ENCODE measurements at places on chromosomes 6 and 20.

- DNase-seq = no peak
These were observed 6.6 kb upstream of the KIF13A start for GRCh38 chr6:17994019-17994418.

GRCh38 chr20:58432186-58432954 lies 43.3 kb downstream of the VAPB start:
- no peak for DNase-seq

- DNase-seq = no peak
These were observed 926 bp downstream of the PEX3 start for GRCh38 chr6:143451531-143451930.

- no peak for DNase-seq
These were observed 37.9 kb downstream of the PRDM1 start for GRCh38 chr6:106124015-106124414.

GRCh38 chr6:144756469-144756868 lies 471.3 kb downstream of the UTRN start:
- DNase-seq = no peak

DNA sequence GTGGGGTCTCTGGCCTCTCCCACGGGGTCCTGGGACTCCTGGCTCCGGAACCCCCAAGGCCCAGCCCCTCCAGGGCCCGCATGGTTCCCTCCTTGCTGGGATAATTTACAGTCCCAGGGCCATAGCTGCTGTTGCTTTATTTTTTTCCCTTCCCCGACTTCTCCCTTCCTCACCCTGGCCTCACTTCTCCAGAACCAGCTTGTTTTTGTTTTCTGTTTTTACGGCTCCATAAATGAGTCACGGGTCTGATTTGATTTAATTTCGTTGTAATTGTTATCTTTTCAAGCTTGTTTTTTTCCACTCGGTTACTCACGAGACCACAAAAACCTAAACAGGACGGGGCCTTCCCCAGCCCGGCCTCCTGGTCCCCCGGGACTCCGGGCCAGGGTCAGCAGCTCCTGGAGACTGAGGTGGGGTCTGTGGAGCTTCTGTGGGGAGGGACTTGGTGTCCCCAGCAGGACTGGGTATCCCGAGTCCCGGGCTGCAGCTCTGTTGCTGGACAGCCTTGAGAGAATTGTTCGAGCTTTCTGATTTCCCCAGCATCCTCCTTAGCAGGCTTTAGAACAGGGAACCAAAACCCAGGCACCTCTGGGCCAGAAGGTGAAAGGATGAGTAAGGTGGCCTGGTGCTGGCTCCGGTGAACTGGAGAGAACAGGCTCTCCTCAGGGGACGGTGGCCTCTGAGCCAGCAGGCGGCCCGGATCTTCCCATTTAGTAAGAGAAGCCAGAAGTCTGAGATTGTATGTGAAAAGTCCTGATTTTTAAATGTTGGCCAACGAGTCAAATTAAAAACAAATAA lies 94.9 kb downstream of the CEBPB start:
- DNase-seq = no peak

- DNase-seq = no peak
These were observed 72.8 kb upstream of the SPTLC3 start for GRCh38 chr20:12936020-12936419.

GRCh38 chr20:12180107-12180661 lies 262.5 kb downstream of the BTBD3 start:
- DNase-seq = no peak

- no peak for DNase-seq
These were observed 146.3 kb downstream of the MANEA start for GRCh38 chr6:95723638-95724037.

GRCh38 chr6:91088515-91088914 lies 501.6 kb upstream of the MAP3K7 start:
- no peak for DNase-seq

- no peak for DNase-seq
These were observed 124.8 kb downstream of the MAP3K7 start for GRCh38 chr6:90462102-90462501.

GRCh38 chr6:99579781-99580180 lies 11.3 kb upstream of the CCNC start:
- no peak for DNase-seq

- no peak for DNase-seq
These were observed 166.4 kb upstream of the ZNF217 start for GRCh38 chr20:53760025-53760441.

DNA sequence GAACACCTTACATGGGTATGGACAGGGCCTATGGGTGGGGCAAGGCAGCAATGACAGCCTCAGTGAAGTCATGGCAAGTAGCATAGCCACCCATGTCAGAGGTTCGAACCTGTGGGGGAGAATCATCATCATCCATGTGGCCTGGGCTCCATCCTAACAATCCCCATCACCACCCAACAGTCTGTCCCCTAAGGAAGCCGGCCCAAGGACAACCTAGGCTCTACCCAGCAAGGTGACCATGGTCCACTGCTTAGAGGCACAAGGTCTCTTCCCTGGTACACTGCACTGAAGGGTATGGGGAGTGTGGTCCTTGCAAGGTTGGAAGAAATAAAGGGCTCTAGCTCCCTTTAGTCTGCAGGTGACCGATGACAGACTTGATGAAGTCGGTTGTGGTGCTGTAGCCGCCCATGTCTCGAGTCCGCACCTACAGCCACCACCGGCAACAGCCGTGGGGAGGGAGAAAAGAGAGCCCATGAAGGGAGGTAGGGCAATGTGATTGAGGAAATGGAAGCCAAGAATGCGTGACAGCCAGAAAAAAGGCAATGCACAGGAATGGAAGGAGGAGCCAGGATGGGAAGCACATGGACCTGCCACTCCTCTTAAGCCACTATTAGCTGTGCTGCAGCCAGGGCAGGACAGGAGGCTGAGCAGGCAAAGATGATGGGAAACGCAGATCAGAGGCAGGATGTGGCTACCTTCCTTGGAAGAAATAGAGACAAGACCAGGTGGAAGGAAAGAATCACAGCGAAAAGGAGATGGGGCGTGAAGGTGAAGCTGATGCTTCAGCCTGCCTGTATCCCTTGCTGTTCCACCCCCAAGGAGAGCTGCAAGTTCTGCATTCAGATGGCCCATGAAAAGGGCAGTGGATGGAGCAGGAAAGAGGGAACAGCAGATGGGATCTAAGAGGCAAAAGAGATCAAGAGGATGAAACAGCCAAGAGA lies 5.3 kb downstream of the IDH3B start:
- DNase-seq = peak; percentile 46

DNA sequence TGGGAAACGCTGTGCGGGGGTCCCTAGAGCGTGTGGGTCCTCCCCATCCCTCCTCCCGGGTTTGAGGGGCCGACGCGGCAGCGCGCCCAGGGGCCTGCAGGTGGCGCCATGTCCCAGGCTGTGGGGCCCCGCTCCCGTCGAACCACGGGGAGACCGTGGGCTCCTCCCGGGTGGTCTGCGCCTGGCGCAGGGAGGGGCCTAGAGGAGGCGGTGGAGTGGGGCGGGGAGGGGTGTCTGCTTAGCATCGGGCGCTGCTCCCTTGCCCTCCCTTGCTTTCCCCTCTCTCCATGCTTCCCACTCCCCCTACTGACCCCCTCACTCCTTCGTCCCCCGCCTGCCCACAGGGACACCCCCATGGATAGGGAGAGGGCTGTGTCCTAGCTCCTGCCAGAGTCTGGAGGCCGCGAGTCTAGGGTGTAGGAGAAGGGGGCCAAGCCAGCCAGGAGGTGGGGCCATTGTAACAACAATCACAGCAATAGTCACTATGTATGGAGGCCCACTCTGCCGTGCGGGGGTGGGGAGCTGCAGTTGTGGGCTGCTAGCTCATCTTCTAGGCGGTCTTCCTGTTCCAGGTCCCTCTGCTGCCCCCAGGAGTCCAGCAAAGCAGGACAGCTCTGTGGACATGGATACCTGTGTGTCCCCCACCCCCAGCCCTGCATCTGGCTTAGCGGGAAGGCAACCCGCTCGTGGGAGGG lies 51.7 kb downstream of the CHMP4B start:
- peak; percentile 75 for DNase-seq

- DNase-seq = no peak
These were observed 1.8 kb upstream of the ME1 start for GRCh38 chr6:83432636-83433035.

DNA sequence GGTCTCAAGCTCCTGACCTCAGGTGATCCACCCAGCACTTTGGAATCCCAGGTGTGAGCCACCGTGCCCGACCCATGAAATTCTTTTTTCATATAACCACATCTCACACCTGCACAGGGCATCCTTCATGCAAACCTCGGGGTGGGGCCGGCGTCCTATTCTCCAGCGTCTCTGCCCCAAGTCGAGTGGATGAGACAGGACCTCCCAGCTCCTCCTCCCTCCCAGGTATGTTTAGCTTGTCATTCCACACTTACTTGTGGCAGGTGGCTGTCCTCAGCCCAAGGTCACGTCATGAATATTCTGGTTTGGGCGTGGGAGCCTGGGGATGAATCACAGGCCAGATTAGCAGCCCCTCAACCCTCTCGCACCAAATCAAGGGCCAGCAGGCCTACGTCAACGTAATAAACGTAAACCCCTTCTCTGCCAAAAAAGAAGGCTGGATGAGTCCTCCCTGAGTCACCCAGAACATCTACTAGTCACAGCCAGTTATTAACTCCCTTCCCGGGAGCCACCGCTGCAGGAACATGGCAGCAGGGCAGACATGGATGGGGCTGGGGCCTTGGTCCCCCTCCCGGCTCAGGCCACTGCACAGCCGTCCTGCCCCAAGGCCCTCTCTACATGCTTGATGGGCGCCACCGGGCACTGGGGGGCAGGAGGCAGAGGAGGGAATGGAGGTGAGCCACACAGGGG lies 91.7 kb downstream of the YTHDF1 start:
- DNase-seq = peak; percentile 86

Data from RWPE1 (cell line).